Left lobe of liver (tissue), 2 donors: ENCODE measurements at places on chromosomes 7 and 10.
A peak's percentile ranks its signal among the peaks of the same experiment; 100 is the strongest.

GRCh38 chr10:2893158-2893845 is 174.0 kb upstream of the PFKP start:
- no peak for DNase-seq

- DNase-seq: no peak
Measured at GRCh38 chr7:74012842-74013249, 15.1 kb upstream of the ELN start.

DNA sequence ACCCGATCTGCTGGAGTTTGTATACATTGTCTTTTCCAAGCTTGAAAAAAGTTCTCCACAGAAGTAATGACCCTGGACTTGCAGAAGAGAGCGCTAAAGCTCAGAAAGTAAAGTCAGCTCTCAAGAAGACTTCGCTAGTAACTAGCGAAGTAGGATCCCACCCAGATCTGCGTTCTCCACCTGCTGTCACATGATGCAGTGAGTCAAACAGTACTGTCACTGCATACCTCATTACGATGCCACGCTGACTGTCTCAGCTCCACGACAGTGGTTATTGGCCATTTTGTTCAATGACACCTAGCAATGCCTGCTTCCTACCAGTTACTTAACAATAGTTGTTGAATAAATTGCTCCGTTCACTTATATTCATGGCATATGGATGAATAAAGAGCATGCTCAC is 29.7 kb upstream of the SEC61G start:
- no peak for DNase-seq

- no peak for DNase-seq
Measured at GRCh38 chr7:11294218-11294617, 320.5 kb downstream of the PHF14 start.

DNA sequence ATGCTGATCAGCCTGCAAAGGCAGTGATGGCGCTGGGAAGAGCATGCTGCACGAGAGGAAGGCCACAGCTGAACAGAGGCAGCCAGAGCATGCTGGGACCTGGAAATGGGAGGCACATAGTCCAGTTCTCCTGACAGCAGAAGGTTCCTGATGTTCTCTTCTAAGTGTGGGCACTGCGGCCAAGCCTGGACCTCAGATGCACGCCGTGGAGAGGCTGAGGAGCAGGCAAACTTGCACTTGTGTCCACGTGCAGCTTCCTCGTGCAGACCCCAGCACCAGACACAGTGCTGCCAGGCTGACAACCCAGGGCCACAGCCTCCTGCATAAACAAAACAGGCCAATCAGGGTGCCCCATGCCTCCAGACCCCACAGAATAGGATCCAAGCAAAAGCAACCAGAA is 93.5 kb upstream of the LANCL2 start:
- no peak for DNase-seq

DNA sequence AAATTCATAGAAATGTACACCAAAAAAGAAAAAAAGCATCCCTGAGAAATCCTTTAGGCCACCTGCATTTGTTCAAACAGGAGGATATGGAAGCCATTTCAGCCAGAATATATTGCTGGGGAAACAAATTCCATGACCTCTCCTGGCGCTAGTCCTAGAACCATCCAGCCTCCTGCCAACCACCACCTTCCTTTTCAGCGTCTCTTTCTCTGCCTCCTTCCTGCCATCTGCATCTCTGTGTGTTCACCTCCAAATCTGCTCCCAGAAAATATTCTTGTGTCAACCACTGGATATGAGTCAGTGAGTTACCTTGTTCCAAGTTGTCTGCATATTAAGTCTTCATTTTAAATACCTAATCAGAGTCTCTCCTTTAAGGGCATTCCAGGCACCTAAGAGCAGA is 50.6 kb upstream of the NPY start:
- DNase-seq: no peak

- peak; percentile 21 for DNase-seq
Measured at GRCh38 chr10:1404323-1405260, 332.7 kb downstream of the ADARB2 start.

GRCh38 chr7:37393476-37393875 is 55.2 kb downstream of the ELMO1 start:
- no peak for DNase-seq

DNA sequence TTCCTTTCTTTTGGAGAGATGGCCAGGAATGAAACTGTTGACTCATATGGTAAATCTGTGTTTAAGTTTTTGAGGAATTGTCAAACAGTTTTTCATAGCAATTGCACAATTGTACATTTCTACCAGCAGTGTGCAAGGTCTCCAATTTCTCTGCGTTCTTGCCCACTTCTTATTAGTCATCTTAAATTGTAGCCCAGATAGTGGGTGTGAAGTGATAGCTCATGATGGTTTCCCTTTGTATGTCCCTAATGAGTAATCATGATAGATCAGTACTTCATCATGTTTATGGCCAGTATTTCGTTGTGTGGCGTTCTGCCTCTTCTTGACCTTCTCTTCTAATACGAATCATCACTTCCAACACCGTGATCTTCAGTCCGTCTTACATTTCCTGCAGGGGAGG is 136.3 kb downstream of the DOCK1 start:
- DNase-seq: peak; percentile 5

GRCh38 chr7:27142580-27143022 is 880 bp downstream of the HOXA5 start:
- DNase-seq: peak; percentile 40

DNA sequence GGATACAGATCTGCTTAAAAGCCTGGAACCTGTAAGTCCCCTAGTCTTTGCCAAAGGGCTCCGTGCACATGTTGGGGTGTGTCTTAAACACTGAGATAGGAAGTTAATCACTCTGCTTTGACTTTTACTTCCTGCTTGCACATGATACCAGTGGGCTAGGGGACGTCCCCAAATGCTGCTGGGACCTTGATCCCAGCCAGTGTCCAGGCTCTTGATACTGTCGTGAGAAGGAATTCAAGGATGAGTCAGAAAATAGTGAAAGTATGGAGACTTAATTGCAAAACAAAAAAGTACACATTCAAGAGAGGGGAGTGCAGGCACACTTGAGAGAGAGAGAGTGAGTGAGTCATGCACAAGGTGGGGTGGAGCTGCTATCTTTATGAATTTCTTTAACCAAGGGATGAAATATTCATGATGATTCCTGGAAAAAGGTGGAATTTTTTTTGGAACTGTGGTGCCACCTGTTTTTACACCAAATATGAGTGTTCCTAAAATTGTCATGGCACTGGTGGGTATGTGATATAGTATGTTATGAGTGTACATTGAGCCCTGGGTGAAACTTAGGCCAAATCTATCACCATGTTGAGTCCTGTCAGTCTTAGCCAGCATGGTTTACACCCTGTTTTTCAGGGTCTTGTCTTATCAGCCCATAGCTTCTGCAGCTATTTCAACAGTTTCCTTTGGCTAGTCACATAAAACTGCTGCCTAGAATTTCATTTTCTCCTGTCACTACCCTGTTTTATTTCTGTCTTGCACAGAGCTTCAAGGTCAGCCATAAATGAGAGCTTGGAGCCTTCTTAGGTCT is 88.3 kb upstream of the CYP26C1 start:
- no peak for DNase-seq

- DNase-seq: no peak
Measured at GRCh38 chr7:13920053-13920697, 69.3 kb downstream of the ETV1 start.
